ENCODE measurements at places on chromosomes 4 and X.
A peak's percentile ranks its signal among the peaks of the same experiment; 100 is the strongest.

GRCh38 chr4:178745203-178745602 is 1303.0 kb upstream of the AGA start:
- DNase-seq = no peak

- no peak for DNase-seq
Observed at GRCh38 chr4:20378181-20378580, 126.5 kb downstream of the SLIT2 start.

- peak; percentile 21 for DNase-seq
Observed at GRCh38 chrX:123833387-123833786, 26.5 kb upstream of the XIAP start.

DNA sequence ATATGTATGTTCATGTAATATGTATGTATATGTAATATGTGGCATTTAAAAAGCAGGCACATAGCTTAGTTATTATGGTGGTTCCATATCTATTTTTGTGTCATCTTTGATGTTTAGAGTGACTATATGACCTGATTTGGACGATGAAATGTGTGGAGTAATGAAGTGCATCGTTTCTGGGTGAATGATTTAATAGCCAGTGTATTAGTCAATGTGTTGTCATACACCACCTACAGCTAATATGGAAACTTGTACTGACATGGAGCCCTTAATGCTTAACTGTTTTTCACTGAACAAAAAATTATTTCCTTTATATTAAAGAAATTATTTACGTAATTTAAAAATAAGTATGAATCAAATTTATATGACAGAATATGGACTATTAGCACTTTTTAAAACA is 292.3 kb upstream of the FSTL5 start:
- no peak for DNase-seq

DNA sequence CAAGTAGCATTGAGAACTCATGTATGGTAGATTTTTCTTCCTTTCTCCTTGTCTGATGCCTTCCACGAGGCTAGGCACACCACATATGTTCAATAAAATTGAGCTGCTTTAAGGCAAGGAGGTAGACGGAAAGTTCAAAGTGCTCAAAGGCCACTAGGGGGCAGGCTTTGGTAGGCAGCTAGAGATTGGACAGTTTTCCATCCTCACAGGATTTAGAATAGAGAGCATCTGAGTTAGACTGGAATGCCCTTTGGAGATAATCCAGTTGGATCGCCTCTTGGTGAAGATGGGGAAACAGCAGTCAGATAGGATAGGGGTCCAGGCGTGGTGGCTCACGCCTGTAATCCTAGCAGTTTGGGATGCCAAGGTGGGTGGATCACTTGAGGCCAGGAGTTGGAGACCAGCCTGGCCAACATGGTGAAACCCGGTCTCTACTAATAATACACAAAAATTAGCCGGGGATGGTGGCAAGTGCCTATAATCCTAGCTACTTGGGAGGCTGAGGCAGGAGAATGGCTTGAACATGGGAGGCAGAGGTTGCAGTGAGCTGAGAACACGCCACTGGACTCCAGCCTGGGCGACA is 30.4 kb downstream of the ELF4 start:
- DNase-seq = peak; percentile 69

- no peak for DNase-seq
Observed at GRCh38 chr4:164700471-164700870, 53.5 kb upstream of the SMIM31 start.

- DNase-seq = no peak
Observed at GRCh38 chrX:68180579-68180978, 252.7 kb downstream of the OPHN1 start.

- DNase-seq = no peak
Observed at GRCh38 chr4:123471655-123472369, 75.2 kb downstream of the SPRY1 start.

GRCh38 chrX:23578079-23578478 is 89.2 kb upstream of the PRDX4 start:
- no peak for DNase-seq

DNA sequence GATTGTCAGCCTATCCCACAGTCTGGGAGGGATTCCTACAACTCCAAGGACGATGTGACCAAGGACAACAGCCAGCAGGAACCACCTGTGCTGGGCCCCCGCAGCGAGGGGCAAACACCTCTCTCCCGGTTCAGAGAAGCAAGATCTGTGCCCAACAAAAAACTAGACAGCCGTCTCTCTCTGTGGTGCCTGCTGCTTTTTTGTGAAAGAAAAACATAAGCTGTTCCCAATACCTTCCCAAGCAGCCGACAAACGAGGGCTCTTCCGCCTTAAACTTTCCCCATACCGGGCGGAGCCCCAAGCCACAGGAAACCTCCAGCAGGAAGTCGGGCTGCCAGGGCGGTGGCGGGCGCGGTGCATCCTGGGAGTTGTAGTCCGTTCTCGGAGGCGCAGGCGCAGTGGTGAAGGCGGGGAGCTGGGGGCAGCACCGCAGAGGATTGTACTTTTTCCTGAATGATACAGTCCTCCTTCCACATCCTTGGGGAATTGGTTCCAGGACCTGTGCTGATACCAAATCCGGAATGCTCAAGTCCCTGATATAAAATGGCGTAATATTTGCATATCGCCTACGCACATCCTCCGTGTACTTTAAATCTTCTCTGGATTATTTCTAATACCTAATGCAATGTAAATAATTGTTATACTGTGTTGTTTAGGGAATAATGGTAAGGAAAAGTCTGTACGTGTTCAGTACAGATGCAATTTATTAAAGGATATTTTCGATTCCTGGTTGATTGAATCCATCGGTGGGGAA is 63.1 kb upstream of the IRF2 start:
- DNase-seq = peak; percentile 30

GRCh38 chr4:132918096-132918495 is 231.0 kb upstream of the PCDH10 start:
- DNase-seq = no peak

DNA sequence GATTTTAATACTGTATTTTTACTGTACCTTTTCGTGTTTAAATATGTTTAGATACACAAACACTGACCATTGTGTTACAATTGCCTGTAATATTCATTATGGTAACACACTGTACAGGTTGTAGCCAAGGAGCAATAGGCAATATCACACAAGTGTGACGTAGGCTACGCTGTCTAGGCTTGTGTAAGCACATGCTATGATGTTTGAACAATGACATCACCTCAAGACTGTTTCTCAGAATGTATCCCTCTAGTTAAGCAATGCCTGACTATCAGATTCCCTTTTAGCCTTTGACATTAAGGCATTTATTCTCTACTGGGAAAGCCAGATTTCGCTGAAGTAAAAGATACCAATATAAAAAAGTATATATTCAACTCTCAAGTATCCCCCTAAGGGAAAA is 66.2 kb downstream of the VCX3A start:
- DNase-seq = no peak

DNA sequence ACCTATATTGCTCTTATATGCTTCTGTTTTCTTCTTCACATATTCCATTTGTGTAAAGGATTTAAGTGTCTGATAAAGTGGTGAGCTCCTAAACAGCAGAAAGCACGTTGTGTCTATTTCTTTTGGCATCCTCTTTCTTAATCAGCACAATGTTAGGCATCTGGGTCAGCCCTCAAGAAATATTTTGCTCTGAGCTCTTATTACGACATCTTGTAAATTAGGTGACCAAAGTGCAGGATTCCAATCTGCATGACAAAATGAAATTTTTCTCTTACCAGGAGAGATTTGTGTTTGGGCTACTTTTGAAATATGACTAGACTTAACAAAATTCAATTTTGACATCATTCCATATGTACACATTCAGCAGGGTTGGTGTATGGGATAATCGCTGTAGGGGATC is 210.0 kb upstream of the IGFBP7 start:
- DNase-seq = no peak
